ENCODE measurements at places on chromosomes 5 and 9.

GRCh38 chr9:26334706-26335105 lies 557.9 kb downstream of the CAAP1 start:
- DNase-seq, result no peak

- no peak for DNase-seq
These were observed 17.6 kb upstream of the NDST1 start for GRCh38 chr5:150490296-150490669.

GRCh38 chr9:14313951-14314423 lies at the start of gene NFIB:
Gene NFIB, minus strand, starts transcription at chr9:14314141. Its CDS starts 630 bp downstream, at chr9:14313511.
- no peak for DNase-seq

DNA sequence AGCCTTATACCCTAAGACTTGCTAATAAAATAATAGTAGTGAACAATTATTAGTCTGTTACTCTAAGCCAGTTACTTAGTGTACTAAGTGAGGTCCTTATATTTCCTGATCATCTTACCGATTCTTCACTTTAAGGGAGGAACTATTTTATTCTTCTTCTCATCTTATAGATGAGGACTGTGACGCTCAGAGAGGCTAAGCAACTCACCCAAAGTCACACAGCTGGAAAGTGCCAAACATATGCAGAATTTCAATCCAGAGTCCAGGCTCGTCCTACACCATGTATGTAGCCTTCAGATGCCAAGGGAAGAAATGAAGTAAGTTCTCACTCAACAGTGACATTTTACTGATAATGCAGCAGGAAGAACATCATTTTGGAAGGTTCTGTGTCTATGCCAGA lies 34.4 kb upstream of the ARAP3 start:
- no peak for DNase-seq

DNA sequence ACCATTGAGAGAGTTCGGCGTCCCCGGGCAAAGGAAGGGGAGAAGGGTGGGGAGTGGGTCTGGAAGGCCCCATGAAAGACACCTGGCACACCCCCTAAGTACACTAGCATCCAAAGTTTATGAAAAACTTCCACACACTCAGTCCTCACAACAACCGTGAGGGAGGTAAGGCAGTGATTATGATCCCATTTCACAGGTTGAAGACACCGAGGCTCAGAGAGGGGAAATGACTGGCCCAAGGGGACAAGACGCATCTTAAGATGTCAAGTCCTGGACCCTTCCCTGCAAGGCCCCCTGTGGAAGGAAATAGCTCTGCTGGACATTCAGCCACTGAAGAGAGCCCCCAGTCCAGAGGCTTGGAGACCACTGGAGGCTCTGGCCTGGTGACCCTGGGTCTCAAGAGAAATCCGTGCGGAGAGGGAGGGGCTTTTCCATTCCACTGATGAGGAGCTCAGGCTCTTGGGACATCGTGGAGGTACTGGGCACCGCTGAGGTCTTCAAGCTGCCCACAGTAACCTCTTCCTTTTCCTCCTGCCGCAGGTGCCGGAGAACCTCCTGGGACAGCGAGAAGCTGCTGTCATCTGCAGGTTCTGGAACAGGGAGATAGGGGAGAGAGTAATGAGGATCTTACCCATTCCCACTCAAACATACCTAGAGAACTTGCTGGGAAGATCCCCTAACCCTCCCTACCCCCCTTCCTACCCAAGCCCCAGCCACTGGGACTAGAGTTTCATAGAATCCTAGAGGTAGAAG lies 5.2 kb downstream of the SMIM33 start:
- DNase-seq, result no peak

- no peak for DNase-seq
These were observed 1381.8 kb downstream of the EFNA5 start for GRCh38 chr5:106288979-106289378.

DNA sequence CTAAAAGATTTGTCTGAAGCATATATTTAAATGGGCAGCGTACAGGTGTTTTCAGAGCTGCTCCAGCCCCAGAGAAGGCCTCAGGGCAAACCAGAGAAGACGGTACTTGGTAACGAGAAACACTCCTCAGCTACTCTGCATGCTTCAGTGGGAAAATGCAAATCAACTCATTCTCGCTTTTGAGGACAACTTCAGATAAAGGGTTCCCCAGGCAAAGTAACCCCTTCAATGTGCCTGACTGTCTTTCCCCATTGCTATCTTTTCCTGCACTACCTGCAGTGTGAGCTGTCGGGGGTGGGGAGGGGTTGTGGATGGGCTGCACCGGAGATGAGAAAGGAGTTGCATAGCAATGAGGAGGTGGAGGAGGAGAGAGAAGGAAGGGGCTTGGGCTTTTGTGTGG lies 339.7 kb upstream of the CLINT1 start:
- no peak for DNase-seq

DNA sequence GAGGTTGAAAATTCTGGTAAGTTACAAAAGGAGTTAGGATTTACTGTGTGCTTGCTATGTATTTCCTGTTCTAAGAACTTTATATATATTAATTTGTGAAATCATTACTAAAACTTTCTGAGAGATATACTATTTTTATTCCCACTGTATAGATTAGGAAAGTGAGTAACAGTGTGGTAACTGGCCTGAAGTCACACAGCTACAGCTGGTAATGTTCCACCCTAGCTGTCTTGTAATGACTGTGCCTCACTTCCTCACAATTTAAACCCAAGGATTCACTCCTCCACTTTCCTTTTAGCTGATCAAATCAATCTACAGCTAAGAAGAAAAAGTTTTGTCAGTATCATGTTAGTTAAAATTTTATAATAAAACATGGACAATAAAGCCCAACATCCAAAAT lies 278.8 kb downstream of the GAS1 start:
- DNase-seq, result no peak

- DNase-seq, result no peak
These were observed 21.9 kb upstream of the TOR1B start for GRCh38 chr9:129781131-129781530.

- DNase-seq, result no peak
These were observed 72.4 kb upstream of the RAPGEF1 start for GRCh38 chr9:131812116-131812790.

DNA sequence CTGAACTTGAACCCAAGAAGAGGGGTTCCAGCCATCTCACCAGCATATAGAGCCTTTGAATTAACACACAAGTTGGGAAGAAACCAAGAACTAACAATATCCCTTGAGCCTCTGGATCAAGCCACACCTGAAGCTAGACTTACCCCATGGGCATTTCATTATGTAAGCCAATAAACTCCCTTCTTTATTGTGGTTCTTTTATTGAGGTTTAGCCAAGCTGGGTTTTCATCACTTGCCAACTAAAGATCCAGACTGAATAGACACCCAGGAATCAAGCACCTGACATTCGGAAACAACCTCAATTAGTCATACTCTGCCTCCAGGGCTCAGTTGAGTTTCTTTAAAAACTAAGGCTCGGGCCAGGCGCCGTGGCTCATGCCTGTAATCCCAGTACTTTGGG lies 226.7 kb downstream of the AGTPBP1 start:
- no peak for DNase-seq

DNA sequence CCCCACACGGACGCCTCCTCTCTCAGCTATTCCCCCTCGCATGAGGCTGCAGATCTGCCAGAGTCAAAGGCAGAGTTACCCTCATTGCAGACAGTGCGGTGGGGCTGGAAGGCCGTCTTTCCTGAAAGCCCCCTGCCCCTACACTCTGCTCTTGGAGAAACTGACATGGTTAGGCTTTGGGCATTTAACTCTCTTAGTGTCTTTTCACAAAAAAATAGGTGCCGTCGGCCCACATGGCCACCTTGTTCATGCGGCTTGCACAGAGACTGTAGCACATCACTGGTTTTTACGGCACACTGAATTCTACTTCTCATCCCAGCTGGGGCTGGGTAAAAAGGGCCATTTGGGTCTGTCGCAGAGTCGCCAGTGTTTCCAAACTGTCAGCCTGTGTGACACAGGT lies 107.6 kb downstream of the ENTREP1 start:
- no peak for DNase-seq

GRCh38 chr5:333945-334344 lies 12.4 kb downstream of the AHRR start:
- no peak for DNase-seq

- peak; percentile 47 for DNase-seq
These were observed 831 bp downstream of the INPP5E start for GRCh38 chr9:136438548-136439480.

All from central memory CD4-positive, alpha-beta T cell (primary cell).